ENCODE measurements at places on chromosomes 2 and 18. TPM values are rescaled to one million over a fixed set of nuclear protein-coding genes. Genes with fewer than 3 reads are reported as not detected.

- DNase-seq = peak; percentile 53
Observed at GRCh38 chr2:237922641-237923361, 44.0 kb upstream of the UBE2F start.

The DUSP2 gene
- polyA plus RNA-seq = 1.2 TPM

The GAD1 gene
- polyA plus RNA-seq = 0.20 TPM

- DNase-seq = no peak
Observed at GRCh38 chr2:27776097-27776496, 4.6 kb downstream of the MRPL33 start.

DNA sequence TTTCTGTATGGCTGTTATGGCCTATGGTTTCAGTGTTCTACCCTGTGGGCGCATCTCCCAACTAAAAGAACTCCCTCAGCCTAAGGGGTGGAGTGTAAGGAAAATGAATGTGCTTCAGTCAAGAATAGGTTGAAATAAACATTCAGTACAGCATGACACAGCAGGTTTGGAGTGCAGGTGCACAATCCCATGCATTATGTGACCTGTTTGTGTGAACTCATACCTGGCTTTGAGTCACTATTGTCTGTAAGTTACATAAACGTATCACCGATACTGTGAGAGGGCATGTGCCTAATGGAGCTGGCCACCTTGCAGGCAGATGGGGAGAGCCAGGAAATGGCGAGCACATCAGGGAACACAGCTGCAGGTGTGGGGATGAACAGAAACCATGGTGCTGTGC is 216.0 kb downstream of the DSEL start:
- DNase-seq = no peak

DNA sequence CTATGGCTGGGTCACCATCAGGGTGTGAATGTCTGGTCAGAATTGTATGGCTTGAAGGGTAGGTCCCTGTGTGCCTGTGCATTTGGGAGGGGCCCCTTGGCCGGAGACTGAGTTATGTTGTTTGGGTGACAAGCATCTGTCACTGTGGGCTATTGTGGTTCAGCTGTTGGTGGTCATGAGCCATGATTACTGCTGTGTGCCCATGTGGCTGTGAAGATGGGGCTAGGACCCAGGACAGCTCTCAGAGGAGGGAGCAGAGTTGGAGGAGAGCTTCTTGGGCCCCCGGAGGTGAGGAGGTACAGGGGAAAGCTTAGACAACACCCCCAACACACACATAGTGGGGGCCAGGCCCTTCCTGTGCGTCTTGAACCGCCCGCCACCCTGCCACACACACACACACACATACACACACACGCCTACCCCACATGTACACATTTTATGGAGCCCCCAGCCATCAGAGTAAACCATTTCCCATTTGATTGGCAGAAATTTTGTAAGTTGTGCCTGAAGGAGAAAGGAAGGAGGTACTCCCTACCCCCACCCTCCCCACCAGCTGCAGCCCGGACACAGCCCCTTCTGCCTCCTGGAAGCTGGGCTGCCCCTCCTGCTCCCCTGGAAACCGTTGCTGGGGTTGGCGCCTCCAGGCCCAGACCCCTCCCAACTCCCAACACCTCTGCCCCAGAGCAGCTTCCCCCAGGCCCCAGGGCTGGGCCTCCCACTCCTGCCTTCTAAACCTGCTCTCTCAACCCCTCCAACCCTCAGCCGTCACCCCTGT is 2.0 kb downstream of the GAREM2 start:
- peak; percentile 41 for DNase-seq

DNA sequence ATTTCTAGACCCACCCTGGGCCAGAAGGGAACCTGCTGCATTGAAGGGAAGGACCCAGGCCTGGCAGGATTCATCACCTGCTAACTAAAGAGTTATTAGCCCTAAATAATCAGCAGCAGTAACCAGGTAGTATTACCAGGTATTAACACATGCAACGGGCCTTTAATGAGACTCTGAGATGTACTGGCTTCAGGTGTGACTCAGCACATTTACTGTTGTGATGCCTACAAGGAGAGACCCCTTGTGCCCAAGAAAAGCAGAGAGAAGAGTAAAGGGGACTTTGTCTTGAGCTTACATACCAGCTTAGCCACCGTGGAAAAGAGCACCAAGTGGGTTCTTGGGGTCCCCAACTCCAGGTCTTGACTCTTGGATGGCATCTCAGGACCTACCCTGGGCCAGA is 243.1 kb upstream of the SLC39A10 start:
- no peak for DNase-seq

DNA sequence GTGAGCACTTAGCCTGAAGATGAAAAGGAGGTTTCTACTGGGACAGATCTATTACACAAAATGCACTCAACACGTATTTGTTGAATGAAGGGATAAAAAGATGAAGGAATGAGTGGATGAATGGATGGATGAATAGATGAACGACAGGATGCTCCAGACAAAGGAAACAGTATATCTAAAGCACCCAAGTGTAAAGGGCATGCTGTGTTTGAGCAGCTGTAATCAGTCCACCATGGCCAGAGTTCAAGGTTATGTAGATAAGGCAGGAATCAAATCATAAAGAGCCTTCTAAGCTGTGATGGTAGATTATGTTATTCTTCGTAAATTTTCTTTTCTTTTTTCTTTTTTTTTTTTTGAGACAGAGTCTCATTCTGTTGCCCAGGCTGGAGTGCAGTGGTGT is 213.8 kb upstream of the FBXO11 start:
- no peak for DNase-seq

DNA sequence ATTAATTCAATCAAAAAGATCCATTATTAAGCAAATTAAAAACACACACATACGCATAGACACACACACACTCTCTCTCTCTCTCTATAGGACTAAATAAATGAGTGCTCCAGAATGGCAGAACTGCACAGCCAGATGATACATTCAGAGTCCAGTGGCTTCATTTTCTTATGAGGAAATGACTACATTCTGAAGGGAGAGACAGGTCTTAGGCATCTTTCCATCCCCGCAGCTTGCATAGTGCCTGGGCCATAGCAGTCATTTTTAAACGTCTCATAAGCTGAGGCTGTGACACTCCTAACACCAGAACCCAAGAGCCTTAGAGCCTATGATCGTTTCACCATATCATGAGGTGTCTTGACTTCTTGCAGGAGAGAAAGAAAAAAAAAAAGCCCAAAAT is 31.1 kb downstream of the FEZ2 start:
- DNase-seq = no peak

DNA sequence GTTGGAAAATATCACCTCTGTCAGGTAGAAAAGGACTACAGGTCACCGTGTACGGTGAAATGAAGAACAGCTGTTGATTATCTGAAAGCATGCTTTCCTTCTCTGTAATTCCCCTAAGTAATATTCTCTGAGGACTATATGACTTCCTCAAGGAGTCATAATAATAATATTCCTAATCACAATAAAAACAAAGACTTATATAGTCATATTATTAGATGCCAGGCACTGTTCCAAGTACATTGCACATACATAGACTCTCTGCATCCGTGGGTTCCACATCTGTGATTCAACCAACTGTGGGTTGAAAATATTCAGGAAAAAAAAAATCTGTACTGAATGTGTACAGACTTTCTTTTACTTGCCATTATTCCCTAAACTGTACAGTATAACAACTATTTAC is 512.4 kb upstream of the ID2 start:
- no peak for DNase-seq

- DNase-seq = no peak
Observed at GRCh38 chr2:207238831-207239701, 73.3 kb upstream of the KLF7 start.

The AFF3 gene
- 0.36 TPM for polyA plus RNA-seq

DNA sequence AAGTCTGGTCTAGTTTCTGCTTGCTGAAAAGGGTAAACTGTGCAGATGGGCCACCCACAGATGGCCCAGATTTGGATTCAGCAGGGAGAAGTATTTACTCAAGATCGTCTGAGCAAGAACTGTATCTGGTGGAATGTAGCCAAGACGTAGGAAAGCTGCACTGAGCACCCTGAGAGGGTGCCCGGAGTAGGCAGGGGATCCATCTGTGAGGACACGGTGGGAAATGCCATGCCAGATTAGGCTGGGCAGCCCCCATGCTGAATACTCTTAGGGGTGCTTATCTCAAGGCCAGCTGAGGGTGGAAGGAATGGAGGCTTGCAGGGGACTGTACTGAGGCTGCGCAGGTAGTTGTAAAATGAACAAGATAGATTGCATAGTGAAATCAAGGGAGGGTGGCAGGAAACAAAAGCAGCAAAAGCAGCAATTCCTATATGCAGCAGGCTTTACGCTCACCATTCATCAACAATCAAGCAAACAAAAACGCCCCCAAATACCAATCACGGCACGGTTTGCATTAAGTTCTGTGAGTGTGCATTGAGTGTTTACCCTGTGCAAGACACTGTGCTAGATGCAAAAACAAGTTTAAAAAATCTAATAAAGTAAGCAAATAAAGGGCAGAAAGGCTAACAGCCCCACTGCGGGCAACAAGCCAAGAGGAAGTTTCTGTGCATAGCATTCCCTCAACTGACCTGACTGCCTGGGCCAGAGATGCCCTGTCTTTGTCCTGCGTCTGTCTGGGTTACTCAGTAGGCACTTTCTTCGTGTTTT is 32.2 kb upstream of the LPIN2 start:
- no peak for DNase-seq

GRCh38 chr2:128783896-128784295 is 465.2 kb upstream of the HS6ST1 start:
- DNase-seq = no peak

DNA sequence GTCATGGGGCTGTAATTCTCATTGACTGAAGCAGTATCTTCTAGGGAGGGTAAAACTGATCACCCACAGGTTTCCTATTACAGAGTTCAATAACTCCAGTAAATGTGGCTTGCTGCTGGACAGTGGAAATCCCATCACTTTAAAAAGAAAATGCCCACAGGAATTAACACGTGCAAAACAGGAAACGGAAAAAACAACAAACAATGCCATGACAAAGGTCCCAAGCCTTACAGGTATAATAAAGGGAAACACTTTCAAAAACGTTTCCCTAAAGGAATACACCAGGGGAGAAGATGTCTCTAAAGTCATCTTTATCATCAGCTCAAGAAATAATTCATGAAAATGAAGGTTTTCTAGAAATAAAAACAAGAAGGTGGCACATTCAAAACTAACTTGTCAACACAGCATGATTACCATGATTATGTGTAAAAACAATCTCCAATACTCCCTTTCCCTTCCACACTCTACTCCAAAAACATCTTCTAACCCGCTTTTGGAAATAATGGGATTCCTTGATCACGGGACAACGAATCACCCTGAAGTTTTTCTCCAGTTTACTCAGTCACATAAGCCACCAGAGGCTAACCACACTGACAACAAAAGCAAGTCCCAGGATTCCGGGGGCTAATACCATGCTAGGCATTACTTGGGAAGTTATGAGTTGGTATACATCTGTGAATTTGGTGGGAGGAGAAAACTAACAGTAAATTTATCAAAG is 167.9 kb downstream of the TCF4 start:
- no peak for DNase-seq

The IFIH1 gene
- 0.84 TPM for polyA plus RNA-seq

The ACADL gene
- polyA plus RNA-seq = not detected

GRCh38 chr2:20755132-20755800 is 67.6 kb downstream of the LDAH start:
- DNase-seq = no peak

The IL36B gene
- not detected for polyA plus RNA-seq

The UGT1A8 gene
- polyA plus RNA-seq = not detected

GRCh38 chr2:61534926-61535325 is 3.2 kb downstream of the XPO1 start:
- DNase-seq = no peak

The ASPRV1 gene
- 0.23 TPM for polyA plus RNA-seq

The AGXT gene
- not detected for polyA plus RNA-seq

GRCh38 chr18:45463451-45463850 is 151.8 kb upstream of the SLC14A2 start:
- no peak for DNase-seq

All from SK-N-SH (cell line).